ENCODE measurements at places on chromosomes 1 and 21.

DNA sequence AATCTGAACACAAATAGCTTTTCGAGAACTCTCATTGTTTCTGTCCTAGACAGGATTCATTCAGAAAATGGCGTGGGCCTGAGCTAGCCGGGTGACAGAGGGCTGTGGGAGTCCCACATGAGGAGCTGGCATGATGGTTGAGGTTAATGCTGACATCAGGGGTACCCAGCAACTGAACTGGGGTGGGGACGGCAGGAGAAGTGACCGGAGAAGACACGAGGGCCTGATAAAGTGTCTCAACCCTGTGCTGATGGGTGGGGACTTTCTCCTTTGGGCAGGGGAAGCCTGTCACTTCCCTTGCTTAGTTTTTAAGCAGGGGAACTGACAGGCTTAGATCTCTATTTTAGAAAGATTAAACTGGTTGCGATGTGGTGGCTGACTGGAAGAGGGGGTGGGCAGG lies 14.6 kb downstream of the CHIT1 start:
- no peak for DNase-seq

DNA sequence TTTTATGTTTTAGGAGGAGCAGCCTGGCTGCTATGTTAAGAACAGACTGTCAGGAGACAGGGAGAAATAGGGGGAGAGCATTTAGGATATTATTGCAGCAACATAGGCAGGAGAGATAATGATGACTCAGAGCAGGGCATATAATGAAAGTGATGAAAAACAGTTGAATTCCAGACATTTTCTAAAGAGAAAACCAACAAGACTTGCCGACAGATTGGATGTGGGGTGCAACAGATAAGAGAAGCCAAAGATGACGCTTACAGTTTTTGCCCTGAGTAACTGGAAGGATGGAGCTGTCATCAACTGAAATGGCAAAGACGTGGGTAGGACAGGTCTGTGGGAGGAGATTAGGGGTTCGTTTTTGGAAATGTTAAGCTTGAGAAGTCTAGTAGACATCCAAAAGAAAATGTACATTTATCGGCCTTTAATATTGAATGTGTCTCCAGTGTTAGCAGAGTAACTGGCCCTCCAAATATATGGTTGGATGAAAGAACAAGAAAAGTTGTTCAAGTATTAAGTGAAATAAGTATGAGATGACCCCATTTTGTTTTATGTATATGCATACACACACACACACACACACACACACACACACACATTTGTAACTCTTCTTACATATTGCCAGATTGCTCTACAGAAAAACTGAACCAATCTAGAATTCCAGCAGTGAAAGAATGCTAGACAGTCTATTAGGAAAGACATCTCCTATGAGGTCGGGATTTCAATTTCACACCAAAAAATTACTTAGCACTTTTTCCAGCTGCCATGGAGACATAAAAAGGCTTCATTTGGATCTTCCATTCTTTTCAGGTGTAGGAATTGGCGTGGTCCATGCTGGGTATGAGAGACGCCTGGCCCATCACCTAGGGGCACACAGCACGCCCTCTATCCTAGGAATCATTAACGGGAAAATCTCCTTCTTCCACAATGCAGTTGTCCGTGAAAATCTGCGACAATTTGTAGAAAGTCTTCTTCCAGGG lies 17.2 kb downstream of the DNAJC16 start:
- DNase-seq: no peak

DNA sequence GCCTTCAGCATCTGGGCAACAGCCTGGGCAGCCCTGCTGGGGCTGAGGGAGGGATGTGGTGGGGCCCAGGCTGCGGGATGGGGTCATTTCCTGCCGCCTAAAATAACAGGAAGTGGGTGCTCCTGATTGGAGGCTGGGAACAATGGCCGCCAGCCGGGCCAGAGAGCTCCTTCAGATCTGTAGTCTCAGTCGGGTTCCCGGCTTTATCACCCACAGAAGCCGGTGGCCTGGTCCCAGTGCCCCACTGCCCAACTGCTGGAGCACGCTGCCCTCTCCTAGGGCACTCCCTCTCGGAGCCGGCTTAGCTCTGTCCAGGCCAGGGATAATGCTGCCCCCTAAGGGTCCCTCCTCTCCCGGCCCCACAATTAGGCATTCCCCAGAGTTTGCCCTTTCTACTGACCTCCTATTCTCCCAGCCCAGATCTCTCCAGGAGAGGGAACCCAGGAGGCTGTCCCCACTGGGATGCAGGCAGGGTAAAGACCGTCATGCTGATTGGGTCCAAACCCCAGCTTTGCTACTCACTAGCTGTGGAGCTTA lies 5.1 kb downstream of the MAP7D1 start:
- no peak for DNase-seq

GRCh38 chr1:2229037-2229864 lies 1.1 kb downstream of the SKI start:
- peak; percentile 40 for DNase-seq

DNA sequence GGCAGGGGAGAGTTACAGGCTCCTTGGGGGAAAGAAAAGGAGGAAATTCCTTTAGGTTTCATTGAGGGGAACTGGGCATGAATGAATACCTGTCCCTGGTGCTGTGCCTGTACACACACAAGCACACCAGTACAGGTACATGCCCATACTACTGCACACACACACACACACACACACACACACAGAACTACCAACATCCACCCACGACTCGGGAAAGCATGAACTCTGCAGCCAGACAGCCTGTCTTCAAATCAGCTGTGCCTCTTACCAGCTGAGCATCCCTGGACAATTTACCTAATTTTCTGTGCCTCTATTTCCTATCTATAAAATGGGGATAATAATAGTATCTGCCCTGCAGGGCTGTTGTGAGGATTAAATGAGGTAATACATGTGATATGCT lies 7.2 kb upstream of the GRIK3 start:
- DNase-seq: no peak

All from activated CD4-positive, alpha-beta T cell treated with anti-CD3 and anti-CD28 coated beads for 1 hour (primary cell).